HS-5 (cell line): ENCODE measurements at places on chromosomes 3 and 15.

DNA sequence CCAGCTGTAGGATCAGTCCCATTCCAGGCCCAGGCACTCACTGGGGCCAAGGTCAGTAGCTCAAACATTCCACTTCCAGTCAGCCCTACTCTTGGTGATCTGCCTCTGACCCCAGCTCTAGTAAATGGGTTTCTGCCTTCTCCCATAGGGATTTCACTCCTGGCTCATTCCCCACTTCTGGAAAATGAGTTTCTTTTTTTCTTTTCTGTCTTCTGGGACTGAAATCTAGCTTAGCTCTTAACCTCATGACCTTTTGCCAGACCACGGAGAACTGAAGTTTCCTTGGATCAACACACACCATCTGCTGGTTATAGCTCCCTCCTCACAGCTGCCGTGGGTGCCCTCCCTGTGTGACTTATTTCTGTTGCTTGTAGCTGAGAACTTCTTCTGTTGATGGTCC, 21.3 kb downstream of the MME start:
- DNase-seq: no peak

DNA sequence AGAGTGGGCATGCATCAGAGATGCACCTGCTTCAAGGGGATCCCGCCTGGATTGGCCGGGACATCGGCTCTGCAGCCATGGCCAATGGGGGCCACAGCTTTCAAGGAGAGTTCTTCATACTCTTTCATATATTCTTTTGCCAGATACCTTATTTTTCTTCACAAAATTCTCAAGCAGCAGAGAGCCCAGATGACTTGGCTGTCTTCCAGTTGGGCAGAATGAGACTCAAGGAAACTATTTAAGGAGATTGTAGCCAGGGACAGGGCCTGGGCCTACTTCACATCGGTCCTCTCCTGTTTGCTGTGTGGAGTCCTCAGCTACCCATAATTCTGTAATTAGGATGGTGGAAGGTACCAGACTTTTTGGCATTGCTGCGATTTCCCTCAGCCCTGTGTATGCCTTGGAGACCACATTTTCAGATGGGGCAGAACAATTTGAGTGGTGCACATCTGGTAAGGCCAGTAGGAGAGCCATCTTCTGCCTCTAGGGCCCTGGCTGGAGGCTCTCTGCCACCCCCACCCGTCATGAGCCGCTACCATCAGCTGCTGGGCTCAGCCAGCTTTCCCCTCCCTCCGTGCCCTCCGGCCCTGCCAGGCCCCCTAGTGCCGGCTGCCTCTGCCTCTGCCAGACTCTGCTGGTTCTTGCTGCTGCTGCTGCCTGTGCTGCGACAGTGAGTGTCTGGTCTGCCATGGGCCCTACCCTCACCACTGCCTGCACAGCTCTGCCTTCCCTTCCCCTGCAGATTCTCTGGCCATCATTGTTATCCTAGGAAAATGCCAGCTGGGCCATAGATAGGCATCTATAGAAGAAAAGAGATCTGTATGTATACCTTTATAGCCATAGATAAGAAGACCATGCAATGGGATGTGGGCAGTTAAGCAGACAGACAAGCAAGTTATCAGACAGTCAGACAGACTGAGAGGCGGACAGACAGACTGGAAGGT, 6.7 kb downstream of the PLIN1 start:
- no peak for DNase-seq

GRCh38 chr3:112889357-112889756, 42.7 kb upstream of the CD200R1L start:
- no peak for DNase-seq

DNA sequence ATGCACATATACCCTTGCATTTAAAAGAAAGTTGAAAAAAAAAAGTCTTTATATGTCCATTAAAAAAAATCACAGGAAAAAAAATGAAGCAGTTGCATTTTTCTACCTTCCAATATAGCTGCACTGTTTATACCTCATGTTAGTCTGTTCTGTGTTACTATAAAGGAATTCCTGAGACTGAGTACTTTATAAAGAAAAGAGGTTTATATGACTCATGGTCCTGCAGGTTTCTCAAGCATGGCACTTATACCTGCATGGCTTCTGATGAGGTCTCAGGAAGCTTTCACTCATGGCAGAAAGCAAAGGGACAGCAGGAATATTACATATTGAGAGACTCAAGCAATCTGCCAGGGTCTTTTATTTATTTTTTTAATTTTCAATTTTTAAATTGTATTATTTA, 277.2 kb upstream of the BCHE start:
- no peak for DNase-seq

- peak; percentile 77 for DNase-seq
Observed at GRCh38 chr15:39270934-39271333, 309.9 kb upstream of the THBS1 start.

DNA sequence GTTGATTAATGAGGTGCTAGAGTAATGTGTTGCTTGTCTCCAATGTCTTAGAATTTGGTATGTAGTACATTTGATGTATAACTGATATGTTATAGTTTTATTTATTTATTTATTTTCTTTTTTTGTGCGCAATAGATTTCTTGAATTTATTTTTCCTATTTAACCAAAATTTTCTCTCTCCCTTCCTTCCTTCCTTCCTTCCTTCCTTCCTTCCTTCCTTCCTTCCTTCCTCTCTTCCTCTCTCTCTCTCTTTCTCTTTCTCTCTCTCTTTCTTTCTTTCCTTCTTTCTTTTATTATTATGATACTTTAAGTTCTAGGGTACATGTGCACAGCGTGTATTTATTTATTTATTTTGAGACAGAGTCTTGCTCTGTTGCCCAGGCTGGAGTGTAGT, 256.2 kb upstream of the TBL1XR1 start:
- no peak for DNase-seq

DNA sequence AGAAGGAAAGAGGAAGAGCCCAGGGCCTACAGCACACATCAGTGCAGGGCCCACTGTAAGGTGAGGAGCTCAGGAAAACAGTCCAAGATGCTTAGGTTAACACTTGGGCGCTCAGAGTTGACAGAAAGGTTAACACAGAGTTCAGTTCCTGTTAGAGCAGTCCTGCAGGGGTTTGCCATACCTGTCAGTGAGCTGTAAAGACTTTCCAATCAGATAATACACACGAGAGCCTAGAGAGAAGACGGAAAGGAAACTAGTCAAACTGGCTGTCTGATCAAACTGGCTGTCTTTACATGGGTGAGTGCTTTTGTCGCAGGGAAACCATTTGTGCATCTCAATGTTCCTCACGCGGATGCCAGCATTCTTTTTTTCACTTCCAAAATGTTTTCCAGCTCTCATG, 61.4 kb upstream of the ARHGEF26 start:
- DNase-seq: no peak

GRCh38 chr3:56874269-56874668, 72.5 kb upstream of the ARHGEF3 start:
- no peak for DNase-seq

DNA sequence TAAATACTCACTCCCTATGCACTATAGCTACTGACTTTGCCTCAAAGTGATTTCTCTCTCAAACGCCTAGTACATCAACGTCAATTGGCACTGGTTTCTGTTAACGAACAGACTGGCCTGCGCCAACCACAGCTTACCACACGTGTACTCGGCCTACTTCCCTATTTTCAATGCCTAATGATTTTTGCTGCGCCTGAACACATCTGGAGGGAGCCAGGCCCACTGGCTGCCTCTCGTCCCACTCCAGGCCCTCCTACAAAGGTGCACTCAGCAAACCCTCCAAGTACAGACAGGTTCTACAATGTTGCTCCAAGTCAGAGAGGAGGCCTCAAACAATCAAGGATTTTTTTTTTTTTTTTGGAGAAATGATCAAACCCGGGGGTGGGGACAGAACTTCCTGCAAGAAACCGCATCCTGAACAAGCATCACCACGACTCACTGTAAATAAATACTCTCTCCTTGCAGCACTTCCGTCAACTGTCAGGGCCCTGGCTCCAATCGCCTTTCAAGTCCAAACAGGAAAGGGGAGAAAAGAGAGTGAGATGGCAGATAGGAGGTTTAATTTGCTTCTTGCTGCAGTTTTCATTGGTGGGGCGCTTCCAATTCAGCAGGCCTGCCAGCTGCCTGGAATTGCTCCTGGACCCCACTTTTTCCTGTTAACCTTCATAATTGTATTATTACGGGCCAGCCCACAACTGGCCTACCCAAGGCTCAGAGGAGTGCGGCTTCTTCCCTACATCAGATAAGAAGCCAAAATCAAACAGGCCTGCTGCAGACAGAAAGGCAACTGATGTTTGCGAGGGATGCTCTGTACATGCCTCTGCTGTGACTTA, 139.3 kb downstream of the FOXP1 start:
- peak; percentile 35 for DNase-seq

GRCh38 chr3:182651461-182651860, 141.8 kb upstream of the ATP11B start:
- no peak for DNase-seq

GRCh38 chr15:26595611-26596010, 177.3 kb downstream of the GABRB3 start:
- no peak for DNase-seq

DNA sequence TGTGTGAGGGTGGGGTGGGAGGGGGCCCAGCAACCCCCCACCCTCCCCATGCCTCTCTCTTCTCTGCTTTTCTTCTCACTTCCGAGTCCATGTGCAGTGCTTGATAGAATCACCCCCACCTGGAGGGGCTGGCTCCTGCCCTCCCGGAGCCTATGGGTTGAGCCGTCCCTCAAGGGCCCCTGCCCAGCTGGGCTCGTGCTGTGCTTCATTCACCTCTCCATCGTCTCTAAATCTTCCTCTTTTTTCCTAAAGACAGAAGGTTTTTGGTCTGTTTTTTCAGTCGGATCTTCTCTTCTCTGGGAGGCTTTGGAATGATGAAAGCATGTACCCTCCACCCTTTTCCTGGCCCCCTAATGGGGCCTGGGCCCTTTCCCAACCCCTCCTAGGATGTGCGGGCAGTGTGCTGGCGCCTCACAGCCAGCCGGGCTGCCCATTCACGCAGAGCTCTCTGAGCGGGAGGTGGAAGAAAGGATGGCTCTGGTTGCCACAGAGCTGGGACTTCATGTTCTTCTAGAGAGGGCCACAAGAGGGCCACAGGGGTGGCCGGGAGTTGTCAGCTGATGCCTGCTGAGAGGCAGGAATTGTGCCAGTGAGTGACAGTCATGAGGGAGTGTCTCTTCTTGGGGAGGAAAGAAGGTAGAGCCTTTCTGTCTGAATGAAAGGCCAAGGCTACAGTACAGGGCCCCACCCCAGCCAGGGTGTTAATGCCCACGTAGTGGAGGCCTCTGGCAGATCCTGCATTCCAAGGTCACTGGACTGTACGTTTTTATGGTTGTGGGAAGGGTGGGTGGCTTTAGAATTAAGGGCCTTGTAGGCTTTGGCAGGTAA, 8.1 kb downstream of the FAM131A start:
- no peak for DNase-seq

DNA sequence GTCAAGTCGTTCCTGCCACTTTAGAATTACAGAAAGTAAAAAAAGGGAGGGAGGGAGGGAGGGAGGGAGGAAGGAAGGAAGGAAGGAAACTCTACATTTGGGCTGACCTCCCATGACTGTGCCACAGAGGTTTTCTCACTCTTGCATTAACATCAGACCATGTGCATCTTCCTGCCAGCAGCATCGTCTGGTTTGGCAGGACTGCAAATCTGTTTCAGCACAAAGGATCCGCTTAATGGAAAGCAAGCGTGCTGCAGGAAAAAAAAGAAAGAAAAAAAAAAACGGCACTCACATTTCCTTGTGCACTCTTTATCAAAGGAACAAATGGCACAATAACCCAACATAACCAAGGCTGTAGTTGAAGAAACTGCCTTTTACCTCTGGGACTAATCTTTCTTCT, 148.8 kb upstream of the HES1 start:
- no peak for DNase-seq

DNA sequence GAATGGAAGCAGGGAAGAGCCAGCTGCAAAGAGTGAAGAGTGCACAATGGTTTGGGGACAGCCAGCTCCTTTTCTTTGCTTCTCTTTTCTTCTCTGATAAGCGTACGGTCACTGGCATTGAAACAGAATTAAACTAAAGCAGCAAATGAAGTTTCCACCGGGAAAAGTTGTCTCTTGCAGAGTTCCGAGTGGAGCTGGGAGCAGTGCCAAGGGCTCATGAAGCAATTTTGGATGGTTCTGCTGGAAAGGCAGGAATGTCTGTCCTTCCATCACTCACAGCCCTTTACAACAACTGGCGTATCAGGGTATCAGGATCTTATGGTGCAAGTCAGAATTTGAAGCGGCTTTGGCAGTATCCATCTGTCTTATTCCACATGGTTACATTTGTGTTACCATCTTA, 1042.9 kb downstream of the NTRK3 start:
- no peak for DNase-seq

GRCh38 chr3:21159543-21159906, 591.5 kb downstream of the ZNF385D start:
- DNase-seq: no peak

DNA sequence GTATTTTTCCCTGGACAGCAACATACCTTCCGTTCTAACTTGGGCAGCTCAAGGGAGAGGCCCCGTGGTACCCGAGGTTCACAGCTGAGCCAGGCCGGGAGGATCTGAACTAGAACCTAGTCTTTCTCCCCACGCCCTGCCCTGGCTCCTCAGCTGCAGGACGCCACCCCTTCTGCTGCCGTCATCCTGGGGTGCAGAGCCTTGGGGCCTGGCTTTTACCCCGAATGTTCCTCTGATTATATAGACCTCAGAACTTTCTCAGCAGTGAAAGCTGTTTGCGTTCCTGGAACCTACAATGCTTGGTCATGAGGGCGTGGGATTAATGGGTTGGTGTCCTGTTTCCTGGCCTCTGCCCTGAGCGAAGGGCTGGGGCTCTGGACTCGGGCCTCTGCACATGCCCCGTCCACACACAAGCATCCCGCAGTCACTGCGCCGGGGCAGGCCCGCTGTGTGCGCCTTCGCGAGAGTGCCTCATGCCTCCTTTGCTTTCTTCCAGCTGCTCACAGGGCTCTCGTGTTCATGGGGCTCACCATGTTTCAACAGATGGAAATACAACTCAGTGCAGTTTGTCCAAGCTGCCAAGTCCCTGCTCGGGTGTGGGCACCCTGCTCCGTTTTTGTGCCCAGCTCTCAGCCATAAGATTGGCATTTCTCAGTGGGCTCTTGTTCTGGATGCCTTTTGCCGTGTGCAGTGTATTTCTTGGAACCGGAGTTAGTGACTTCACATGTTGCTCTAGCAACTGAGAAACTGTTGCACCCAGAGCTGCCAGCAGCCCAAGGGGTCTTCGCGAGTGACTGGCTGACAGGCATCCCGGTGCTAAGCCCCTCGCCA, 20.4 kb downstream of the SYNM start:
- DNase-seq: no peak

GRCh38 chr3:126865736-126866135, 117.2 kb upstream of the PLXNA1 start:
- no peak for DNase-seq
